ENCODE measurements at places on chromosomes 4 and X.

- no peak for DNase-seq
These were observed 855.1 kb upstream of the INTU start for GRCh38 chr4:126777649-126778048.

DNA sequence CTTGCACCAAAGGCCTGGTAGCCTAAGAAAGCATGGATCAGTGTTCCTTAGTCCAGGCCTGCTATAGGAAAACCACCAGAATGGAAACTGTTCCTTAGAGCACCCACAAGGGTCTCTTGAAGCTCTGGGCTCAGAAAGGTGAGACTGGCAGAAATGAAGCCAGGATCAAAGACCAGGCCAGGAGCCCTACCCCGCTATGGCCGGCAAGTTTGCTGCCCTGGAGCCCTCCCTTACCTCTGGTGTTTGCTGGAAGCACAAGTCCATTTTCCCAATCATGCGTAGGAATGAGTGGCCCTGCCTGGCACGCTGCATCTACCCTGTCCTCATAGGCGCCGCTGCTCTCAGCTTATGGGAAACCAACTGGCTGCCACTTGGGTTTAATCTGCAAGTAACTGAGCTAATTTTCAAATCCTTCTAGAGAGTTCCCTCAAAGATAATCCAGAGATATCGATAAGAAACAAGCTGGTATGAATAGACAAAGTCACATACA lies 37.4 kb downstream of the BCOR start:
- no peak for DNase-seq

DNA sequence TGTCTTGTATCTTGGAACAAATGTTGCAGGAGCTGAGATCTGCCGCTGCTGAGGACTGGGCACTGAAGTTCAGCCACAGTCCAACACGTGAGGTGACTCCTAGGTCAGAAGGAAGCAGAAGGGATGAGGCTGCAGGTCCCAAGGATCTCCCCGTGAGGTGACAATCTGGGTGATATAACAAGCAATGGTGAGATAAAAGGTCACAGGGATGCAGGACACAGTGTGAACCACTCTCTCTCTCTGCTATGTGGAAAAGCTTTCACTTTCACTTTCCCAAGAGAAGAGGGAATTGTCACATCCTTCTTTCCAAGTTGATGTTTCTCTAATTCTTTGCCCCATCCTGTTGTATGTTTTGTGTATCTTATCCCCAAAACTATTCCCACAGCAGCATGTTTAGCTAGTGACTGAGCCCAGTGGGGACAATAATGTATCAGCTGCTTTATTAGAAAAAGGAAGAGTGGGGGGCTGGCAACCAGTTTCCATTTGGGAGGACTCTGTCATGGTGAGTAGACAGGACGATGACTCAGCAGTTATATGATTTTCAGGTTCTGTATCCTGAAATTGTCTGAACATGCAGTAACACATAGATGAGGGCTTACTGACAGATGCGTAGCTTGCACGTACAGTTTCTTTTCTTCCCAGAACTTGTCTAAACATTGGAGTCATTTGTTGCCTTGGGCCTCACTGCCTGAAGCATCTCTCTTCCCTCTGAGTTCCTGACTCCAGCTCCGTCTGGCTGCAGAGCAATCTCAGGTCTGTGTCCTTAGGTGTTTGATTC lies 1415.8 kb upstream of the TENM3 start:
- DNase-seq: no peak

- no peak for DNase-seq
These were observed 946.4 kb downstream of the PDHA2 start for GRCh38 chr4:96786306-96786705.

DNA sequence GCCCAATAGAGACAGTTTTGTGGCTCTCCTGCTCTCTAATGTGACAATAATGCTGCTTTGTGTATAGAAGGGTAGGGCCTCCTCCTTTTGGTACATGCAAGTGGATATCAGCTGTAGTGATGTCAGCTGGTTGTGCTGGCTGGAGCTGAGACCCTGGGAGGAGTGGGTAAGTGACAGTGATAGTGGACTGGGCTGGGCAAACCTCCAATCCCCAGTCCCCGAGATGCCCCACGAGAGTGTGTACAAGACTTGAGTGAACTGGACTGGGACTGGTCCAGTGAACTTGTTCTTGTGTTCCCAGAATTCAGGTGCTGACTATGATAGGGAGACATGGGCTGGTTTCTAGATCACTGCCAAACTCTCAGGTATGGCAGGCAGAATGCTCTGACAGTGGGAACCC lies 583.6 kb upstream of the PCDH10 start:
- no peak for DNase-seq

DNA sequence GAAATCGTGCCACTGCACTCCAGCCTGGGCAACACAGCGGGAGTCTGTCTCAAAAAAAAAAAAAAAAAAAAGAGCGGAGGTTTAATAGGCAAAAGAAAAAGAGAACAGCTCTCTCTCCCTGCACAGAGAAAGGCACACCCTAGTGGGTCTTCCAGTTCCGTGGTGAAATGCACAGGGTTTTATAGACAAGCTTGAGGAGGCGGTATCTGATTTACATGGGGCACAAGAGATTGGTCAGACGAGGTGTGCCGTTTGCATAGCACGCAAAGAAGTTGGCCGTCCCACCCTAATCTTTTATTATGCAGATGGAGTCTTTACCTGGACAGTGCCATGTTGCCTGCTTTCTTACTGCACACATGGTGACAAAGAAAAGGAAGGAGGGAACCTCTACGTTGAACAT lies 33.5 kb upstream of the REST start:
- DNase-seq: no peak

DNA sequence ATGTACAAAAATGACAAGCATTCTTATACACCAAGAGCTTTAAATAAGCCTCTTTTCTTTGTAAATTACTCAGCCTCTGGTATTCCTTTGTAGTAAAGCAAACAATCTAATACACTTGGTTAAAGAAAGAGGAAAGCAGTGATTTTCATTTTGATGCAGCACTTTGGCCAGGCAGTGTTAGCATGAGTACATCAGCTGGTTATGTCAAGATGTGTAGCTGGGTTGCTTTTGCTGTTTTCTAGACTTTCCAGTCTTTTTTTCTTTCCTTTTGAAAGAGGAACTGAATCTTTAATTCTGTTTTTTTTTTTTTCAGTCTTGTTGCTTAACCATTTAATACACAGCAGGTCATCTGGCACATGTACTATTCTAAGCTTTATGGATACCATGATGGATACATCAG lies 167.1 kb upstream of the AADAT start:
- DNase-seq: no peak

GRCh38 chr4:95417531-95417930 lies 131.2 kb downstream of the UNC5C start:
- DNase-seq: no peak

Measured in tibial nerve (tissue), 4 donors.